ENCODE measurements at places on chromosomes 1 and 21.
A peak's percentile ranks its signal among the peaks of the same experiment; 100 is the strongest.

DNA sequence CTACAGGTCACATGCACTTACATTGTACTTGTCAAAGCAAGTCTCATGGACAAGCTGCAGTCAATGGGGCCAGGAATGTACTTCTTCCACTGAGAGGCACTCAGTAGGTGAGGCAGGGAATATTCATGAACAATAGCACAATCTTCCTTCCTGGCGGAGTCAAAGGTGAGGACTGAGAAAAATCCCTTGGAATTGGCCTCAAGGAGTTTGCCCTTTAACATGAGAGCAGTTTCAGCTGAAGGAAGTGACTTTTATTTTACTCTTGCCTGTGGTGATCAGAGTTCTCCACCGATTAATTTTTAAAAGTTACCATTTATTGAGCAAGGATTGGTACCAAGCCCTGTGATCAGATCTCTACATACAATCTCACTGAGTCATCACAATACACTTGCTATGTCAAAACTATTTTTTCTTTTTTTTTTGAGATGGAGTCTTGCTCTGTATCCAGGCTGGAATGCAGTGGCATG lies 11.2 kb upstream of the AK2 start:
- DNase-seq: no peak

DNA sequence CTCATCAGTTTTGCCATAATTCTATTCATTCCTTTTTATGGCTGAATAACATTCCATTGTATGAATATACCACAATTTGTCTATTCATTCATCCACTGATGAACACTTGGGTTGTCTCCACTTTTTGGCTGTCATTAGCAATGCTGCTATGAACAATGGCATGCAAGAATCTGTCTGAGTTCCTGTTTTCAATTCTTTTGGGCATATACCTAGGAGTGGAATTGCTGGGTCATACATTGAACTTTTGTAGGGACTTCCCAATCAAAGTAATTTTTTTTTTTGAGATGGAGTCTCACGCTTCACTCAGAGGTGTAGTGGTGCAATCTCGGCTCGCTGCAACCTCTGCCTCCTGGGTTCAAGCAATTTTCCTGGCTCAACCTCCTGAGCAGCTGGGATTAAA lies 34.9 kb downstream of the AADACL4 start:
- no peak for DNase-seq

- DNase-seq: peak; percentile 36
Observed at GRCh38 chr1:193019442-193020026, 39.6 kb downstream of the UCHL5 start.

GRCh38 chr1:176670853-176671252 lies 207.9 kb downstream of the PAPPA2 start:
- no peak for DNase-seq

DNA sequence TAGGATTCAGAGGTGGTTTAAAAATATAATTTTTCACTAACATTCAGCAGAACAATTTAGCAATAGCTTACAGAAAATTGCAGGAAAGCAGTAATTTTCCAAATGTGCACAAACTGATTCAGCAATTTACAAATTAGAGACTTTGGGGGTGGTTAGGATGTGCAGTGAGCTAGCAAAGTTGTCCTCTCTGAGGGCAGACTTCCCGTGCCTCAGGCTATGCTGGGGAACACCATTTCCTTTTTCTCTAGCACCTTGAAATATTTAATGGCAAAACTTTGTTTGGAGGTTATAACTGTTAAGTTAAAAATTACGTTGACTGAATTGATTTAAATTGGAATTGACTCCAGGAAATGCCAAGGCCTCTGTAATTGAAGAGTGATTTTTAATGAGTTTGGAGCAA lies 258.9 kb downstream of the PTBP2 start:
- no peak for DNase-seq

DNA sequence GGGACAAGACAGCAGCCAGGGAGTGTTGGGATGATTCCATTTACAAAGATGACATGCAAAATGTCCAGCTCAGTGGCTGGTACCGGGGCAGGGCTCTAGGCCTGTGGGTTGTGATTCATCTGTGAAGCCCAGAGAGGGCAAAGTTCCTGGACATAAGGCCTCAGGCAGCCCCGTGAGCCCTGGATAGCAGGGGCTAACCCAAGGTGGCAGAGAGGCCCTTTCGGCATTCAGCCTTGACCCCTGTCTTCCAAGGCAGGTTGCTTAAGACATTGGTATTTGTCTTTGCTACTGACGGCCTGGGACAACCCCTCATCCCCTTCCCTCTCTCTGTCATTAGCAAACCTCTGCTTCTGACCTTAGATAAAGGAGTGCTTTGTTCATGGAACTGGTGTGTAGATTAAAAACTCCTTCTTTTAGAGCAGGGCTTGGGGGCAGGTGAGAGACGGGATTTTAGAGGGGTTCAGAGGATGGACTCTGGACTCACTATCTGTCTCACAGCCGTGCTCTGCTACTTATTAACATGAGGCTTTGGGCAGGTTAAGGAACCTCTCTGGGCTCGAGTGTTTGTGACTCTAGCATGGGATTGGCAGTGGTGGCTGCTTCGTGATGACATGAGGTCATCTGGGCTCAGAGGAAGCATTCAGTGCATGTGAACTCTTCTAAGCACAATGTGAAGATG lies 36.3 kb downstream of the TMEM51 start:
- no peak for DNase-seq

DNA sequence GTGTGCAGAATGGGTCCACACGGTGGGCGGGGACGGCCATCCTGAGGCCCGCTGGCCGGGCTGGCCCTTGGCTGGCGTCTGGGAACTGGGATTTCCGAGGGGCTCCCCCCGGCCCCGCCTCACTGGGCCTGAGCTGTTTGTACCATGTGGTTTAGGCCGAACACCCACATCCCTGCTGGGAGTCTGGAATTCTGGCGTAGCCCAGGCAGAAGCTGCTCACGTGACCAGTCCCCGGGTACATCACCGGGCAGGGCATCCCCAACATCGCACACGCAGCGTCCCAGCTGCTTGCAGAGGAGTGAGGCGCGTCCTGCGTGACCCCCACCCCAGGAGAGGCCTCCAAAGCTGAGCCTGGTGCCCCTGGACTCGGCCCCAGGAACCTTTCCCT lies 2.1 kb downstream of the KRTAP10-7 start:
- DNase-seq: no peak

DNA sequence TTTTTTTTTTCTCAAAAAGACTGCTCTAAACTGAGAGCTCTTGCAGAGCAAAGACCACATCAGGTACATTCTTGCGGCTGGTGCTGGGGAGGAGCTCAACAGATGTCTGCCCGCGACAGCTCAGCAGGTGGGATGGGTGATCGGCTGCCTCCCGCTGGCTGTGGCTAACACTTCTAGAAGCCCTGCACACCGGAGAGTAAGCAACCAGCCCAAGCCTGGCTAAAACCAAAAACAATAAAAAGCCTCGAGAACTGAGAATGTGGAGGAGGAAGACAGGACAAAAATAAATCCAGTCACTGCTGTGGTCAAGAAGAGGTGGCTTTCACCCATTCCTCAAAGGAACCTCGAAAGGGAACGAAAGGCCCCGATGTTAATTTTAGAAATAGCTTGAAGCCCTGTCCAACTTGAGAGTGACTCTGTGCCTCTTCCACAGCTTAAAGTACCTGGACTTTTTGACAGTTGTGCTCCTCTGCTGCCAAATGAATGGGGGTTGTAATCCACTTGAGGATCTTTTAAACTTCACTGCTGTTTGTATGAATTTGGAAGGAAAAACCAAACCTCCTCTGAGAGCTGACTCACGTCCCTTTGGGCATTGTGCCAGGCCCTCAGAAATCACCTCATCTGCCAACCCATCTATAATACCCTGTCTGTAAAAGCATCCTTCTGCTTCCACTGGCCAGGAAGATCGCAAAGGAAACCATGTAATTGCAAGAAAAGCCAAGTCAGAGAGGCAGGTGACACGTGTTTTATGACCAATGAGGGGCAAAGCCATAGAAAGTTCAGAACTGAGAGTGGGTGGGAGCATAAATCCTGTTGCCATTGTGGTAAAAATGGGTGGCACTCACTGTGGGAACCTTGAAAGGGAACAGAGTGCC lies 78.6 kb downstream of the KCNN3 start:
- no peak for DNase-seq

GRCh38 chr21:41236352-41236973 lies 68.5 kb downstream of the BACE2 start:
- DNase-seq: no peak

GRCh38 chr1:86460998-86461397 lies 7.7 kb upstream of the CLCA1 start:
- no peak for DNase-seq

DNA sequence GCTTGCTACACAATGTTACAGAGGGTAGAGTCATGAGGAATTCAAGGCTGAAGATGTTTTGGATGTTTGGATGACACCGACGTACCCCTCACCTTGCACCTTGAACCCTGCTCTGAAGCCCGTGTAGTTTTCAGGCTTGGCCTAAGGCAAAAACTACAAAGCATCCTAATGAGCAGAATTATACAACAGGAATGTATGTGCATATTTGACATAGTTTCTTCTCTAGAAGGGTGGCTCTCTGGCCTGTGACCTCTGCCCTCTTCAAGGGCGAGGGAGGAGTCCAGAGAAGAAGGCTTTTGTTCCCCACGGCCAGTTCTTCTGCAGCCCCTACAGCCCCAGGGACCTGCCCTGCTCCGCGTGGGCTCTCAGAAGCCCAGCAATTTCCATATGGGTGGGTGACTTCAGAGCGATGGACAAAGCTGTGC lies 43.3 kb downstream of the L1TD1 start:
- no peak for DNase-seq

DNA sequence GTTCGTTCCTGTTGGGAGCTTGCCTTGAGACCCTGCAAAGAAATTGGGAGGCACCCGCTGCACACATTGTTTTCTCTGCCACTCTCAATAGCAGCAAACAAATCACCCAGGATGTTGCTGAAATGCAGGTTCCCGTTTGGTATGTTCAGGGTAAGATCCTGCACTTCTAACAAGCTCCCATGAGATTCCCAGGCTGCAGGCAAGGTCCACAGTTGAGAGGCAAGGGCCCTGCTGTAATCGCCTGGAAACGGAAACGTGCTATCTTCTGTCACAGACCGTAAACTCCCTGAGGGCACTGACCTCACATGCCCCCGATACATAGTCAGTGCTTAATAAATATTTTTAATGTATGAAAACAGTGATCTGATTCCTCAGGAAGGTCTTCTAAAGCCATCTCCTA lies 37.8 kb downstream of the XCL1 start:
- DNase-seq: no peak

DNA sequence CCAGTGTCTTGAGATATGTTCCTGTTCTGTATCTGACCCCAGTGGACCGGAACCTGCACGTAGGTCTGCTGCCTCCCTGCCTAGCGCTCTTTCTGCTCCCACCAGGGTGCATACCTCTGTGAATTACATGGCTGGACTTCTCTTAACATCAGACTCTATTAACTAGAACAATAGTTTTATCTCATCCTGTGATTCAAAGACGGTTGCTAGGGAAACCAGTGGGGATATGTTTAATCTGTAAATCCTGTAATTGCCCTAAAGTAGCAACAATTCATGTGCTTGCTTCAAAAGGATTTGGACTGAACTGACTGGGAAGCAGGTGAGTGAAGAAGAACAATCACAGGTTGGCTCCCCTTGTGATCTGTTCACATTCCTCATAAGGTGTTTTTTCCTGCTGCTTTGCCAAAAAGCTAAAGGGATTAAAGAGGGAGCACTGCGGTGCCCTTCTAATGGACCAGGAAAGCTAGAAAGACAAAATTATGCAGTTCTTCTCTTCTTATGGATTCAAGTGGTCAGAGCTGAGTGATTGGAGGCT lies 52.7 kb upstream of the DIRAS3 start:
- DNase-seq: no peak

- peak; percentile 82 for DNase-seq
Observed at GRCh38 chr1:87402241-87403002, 73.7 kb downstream of the LMO4 start.

GRCh38 chr1:246947255-246947654 lies 15.5 kb upstream of the AHCTF1 start:
- DNase-seq: no peak

DNA sequence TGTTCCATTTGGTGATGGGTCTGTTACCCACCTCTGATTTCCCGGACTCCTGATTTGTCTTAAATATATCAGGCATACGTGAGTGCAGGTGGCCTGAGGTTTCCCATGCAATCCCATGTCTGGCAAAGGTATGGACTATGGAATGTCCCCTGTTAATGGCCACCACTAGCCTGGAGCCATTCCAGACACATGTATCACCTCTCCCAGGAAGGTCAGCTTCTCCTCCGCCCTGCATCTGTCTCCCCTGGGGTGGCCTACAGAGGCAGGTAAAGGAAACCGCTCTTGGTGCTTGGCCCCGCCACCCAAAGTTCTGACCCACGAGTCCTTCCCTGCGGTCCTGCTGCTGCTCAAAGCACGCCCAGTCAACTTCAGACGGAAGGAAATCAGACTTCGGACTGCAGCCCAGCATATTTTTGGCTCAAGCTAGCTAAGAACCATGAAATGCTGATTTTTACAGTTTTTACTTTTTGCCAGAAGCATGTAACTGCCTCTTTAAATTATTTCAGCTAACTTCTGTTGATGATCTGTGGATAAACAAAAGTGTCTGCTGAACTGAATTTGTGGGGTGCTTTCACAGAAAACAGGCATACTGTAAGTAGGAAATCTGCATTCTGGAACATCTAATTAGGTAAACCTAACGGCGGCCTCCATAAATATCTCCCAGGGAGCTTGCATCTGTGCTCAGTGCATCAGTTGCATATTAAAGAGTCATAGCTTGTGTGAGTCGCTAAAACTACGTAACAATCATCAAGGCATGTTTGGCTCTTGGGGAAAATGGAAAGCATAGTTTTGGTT lies 105.9 kb downstream of the PCP4 start:
- no peak for DNase-seq

DNA sequence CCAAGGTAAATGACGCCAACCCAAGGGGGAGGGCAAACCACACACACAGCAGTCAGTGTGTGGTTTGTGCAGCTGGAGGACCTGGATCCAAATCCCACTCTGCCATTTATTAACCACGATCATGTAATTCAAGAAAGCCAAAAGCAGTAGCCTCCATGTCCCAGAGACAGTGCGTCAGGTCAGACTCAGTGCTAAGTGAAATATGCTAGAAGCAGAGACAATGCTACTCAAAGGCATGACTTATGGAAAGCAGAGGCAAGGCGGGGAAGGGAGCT lies 13.6 kb downstream of the TTC39A start:
- DNase-seq: no peak

DNA sequence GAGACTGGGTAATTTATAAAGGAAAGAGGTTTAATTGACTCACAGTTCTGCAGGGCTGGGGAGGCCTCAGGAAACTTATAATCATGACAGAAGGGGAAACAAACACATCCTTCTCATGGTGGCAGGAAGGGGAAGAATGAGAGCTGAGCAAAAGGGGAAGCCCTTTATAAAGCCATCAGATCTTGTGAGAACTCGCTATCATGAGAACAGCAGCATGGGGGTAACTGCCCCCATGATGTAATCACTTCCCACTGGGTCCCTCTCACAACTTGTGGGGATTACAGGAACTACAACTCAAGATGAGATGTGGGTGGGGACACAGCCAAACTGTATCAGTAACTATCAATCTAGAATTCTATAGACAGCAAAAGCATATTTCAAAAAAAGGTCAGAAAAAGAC lies 64.7 kb upstream of the ACTRT2 start:
- DNase-seq: no peak

DNA sequence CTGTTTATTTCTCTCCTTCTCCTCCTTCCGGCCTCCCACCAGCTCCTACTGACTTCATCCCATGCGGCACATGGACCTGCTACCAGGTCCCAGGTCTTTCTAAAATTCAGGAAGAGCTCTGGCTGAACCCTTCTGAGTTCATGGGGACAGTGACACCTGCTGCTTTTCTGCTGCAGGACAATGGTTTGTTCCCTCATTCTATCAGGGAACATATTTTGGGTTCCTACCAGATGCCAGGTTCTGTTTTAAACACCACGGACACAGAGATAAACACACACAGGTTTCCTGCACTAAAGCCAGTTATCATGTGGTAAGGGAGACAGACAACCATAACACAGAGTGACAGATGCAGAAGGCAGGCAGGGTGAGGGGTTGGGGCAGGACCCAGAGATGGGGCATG lies 114.0 kb upstream of the RAB4A start:
- DNase-seq: no peak

All from hindlimb muscle (tissue), 1 donor.